NCI-H146 (cell line): ENCODE measurements at places on chromosomes 1 and 21.

DNA sequence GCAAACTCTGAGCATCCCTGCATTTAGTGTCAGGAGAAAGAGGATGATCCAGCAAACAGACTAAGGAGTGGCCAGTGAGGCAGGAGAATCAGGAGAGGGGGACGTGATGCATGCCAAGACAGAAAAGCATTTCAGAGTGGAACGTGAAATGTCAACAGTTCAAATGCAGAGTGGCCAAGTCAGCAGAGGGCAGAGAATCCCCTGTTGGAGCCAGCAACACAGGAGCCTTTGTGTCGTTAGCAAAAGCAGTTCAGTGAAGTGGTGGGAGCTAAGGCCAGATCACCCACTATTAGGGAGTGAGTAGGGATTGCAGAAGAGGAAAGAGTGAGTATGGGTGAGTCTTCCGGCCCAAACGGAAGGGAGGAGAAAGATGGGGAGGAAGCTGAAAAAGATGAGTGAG, 6.6 kb upstream of the FCRL6 start:
- no peak for DNase-seq

- no peak for DNase-seq
These were observed 13.8 kb downstream of the CASZ1 start for GRCh38 chr1:10782491-10783244.

GRCh38 chr1:235160383-235160956, 580 bp downstream of the RBM34 start:
- DNase-seq, result no peak

- no peak for DNase-seq
These were observed 273.8 kb downstream of the FAM72C start for GRCh38 chr1:143698016-143698415.

DNA sequence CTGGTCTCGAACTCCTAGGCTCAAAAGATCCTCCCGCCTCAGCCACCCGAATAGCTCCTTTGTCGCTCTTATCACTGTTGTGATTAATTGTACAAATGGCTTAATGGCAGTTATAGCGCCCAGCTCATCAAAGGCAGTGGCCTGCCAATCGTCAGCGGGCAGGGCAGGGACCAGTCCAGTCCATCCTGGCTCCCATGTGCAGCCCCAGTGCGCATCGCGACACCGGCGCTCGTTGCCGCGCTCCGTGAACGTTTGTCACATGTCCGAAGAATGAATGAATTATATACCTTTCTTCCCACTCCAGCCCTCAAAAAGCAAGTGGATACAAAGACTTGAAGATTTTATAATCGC, 18.4 kb downstream of the MTX1 start:
- DNase-seq, result peak; percentile 77

DNA sequence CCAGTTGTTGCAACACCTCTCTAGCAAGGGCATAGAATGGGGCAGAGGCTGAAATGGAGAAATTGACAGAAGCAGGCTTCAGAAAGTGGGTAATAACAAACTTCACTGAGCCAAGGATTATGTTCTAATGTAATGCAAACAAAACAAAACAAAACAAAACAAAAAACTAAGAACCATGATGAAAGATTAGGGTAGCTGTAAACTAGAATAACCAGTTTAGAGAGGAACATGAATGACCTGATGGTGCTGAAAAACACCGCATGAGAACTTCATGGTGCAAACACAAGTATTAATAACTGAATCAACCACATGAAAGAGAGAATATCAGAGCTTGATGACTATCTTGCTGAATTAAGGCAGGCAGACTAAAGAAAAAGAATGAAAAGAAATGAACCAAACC, 1707.7 kb downstream of the BRINP3 start:
- no peak for DNase-seq

DNA sequence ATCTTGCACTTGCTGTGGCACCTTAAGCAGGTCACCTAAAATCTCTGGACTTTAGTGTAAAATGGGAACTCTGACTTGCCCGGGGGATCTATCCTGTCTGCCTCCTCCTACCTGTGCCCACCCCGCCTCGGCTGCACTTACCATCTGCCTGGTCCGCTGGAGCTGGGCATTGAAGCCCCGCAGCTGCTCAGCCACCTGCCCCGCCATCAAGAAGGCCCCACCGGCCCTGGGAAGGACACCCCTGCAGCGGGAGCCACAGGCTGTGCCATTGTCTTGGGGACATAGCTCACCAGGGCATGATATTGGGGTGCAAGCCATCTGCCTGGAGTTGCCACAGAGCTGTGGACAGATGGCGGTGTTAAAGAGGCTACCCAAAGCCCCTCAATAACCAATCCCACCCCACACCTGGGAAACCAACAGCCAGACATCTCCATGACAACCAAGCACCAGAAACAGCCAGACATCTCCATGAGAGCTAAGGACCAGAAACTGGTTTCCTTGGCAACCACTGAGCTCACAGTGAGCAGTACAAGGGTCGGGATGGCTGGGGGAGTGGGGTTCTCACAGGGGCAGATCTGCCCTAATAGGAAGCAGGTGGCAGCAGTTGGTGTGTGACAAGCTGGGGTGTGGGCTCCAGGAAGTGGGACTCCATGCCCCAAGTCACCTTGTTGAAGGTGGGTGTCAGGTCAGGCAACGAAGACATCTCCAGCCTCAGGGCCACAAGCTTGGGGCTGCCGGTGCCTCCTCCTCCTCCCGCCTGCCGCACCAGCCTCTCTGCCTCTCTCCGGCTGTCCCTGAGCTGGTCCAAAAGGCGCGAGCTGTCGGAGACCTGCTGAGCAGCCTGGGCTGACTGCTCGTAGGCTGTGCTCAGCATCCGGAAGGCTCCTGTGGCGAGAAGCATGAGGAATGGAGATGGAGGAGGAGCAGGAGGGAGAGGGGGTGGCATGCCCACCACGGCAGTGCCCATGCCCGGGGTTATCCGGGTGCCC, 29.1 kb downstream of the LAMB3 start:
- DNase-seq, result no peak

- no peak for DNase-seq
These were observed 9.4 kb downstream of the EPHA2 start for GRCh38 chr1:16146279-16147155.

DNA sequence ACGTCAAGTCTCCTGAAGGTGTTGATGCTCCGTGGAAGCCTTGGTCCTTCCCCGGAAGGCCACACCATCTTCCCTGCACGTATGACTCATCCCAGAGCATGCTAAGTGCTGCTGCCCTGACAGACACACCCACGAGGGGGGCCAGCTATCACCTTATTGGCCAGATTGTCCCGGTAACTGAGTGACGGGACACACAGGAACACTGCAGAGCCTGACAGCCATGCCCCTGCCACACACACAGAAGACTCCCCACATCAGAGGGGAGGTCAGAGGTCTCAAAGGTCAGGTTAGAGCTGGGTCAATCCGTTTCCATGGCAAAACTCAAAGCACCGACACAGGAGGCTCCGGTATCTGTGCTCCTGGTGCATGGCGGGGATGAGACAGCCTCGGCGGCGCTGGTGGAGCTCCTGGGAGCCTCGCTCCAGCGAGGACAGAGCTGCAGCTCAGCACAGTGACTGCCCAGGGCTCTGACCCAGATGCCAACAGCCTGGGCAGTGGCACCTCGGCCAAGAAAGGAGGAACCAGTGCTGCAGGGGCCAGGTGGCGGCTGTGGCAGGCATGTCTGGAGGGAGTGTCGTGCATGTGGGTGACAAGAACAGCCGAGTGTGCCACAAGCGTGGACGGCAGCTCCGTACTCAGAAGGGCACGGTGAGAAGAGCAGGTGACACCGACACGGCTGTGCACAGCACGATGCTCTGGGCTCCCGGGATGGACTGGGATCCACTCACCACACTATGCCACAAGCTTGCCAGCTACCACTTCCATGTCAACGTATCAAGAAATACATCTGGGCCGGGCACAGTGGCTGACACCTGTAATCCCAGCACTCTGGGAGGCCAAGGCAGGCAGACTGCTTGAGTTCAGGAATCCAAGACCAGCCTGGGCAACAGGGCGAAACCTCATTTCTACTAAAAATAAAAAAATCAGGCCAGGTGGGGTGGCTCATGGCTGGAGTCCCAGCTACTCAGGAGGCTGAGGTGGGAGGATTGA, 14.8 kb upstream of the TMEM240 start:
- DNase-seq, result no peak

- DNase-seq, result no peak
These were observed 3.2 kb upstream of the ACTRT2 start for GRCh38 chr1:3018051-3018471.

DNA sequence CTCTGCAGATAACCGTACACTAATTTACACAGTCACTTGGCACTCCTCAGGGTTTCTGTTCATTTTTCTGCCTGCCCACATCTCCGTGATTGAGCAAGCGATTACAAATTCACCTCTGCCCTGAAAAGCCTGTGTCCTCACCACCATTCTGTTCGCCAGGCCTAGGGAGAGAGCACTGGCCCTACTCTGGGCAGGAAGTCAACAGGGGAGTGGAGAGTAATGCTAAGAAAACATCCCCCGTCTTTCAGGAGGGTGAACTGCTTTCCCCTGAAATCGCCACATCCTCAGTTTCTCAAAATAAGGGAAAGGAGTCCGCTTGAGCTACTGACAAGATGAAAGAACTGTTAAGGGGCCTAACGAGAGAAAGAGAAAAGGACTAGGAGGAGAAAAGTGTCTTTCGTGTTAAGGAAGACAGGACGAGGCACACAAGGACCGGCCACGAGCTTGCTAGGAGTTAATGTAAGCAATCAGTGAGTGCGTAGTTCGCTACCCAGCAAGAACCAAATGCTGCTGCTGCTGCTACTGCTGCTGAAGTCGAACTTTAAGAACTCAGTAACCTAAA, 632 bp downstream of the PEX19 start:
- peak; percentile 21 for DNase-seq

GRCh38 chr21:32184065-32184464, 94.8 kb downstream of the MIS18A start:
- DNase-seq, result peak; percentile 53

- DNase-seq, result no peak
These were observed 138.1 kb downstream of the NR5A2 start for GRCh38 chr1:200165493-200166220.

DNA sequence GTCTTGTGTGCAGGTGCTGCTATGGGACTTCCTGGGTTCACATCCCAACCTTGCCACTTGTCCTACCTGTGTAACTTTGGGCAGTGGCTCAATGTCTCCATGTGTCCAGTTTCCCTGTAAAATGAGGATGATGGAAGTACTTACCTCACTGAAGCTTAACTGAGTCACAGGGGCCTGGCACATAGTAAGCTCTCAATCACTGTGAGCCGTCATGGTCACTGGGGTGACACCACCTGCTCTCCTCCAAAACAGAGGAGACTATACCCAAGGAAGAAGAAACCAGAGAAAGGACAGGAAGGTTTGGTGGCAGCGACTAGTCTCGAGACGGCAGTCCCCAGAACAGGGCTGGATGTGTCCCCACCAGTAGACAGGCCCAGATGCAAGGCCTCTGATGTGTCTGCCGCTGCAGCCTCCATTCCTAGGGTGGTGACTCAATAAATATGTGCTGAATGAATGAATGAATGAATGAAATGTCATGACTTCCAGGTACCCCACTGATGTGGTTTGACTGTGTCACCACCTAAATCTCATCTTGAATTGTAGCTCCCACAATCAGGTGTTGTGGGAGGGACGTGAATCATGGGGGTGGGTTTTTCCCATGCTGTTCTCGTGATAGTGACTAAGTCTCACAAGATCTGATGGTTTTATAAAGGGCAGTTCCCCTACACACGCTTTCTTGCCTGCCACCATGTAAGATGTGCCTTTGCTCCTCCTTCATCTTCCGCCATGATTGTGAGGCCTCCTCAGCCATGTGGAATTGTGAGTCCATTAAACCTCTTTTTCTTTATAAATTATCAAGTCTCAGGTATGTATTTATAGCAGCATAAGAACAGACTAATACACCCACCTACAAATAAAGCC, 13.0 kb upstream of the LRP8 start:
- DNase-seq, result no peak

- DNase-seq, result no peak
These were observed 7.5 kb downstream of the MDM4 start for GRCh38 chr1:204523605-204524215.

- no peak for DNase-seq
These were observed 16.6 kb upstream of the EXOSC10 start for GRCh38 chr1:11116318-11116717.

DNA sequence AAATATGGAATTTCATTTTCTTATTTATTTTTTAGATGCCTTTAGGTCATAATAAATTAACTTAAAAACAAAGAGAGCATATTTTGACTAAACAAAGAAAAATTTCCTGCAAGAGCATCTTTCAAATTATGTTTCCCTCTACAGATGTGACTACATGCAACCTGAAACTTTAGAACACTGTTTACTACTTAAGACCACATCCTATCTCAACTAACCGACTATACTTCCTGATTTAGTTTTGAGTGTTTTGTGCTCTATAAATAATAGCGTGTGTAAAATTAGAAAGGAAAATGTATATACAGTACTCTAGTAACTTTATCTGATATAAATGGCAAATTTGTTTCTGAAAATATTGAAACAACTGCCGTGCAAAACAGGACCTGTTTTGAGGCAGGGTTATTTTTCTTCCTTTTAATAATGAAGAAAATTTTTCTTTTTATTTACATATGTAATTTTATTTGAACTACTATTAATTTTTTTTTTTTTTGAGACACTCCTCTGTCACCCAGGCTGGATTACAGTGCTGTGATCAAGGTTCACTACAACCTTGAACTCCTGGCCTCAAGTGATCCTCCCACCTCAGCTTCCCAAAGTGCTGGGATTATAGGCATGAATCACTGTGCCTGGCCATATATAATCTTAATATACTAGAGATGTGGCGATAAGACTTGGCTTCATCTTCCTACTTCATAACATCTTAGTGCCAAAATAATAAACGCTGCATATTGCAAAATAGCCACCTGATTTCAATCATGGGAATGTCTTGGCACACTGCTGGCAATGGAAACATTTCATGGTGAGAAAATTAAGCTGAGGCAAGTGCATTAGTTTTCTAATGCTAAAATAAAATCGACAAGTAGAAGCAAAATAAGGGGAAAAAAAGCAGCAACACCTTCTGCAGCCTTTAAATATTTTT, 12.3 kb downstream of the ZRANB2 start:
- DNase-seq, result no peak

DNA sequence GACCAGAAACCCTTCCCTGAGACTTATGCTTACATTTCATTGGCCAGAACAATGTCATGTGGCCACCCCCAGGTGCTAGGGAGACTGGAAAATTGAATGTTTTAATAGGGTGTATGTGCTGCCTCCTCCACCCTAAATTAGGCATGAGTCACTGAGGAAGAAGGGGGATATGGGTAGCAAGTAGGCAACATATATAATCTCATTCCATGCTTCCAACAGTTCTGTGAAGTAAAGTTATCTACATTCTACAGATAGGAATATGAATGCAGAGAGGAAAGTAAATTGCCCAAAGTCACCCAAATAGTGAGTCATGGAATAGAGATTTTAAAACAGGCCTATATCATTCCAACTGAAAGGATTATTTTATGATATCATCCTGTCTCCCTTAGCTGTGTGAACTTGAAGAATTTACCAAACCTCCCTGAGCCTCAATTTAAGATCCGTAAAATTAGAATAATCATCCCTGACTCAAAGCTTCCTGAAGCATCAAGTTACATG, 168.6 kb upstream of the FGGY start:
- no peak for DNase-seq

GRCh38 chr1:172821609-172822274, 162.8 kb downstream of the FASLG start:
- no peak for DNase-seq

- DNase-seq, result no peak
These were observed 47.0 kb downstream of the NEK2 start for GRCh38 chr1:211628417-211628816.

- DNase-seq, result no peak
These were observed 496 bp downstream of the VPS45 start for GRCh38 chr1:150068109-150068435.
